D721Med (cell line): ENCODE measurements at places on chromosomes 13 and 19.

GRCh38 chr19:46841458-46842083 is 9.1 kb downstream of the AP2S1 start:
- DNase-seq, result no peak

DNA sequence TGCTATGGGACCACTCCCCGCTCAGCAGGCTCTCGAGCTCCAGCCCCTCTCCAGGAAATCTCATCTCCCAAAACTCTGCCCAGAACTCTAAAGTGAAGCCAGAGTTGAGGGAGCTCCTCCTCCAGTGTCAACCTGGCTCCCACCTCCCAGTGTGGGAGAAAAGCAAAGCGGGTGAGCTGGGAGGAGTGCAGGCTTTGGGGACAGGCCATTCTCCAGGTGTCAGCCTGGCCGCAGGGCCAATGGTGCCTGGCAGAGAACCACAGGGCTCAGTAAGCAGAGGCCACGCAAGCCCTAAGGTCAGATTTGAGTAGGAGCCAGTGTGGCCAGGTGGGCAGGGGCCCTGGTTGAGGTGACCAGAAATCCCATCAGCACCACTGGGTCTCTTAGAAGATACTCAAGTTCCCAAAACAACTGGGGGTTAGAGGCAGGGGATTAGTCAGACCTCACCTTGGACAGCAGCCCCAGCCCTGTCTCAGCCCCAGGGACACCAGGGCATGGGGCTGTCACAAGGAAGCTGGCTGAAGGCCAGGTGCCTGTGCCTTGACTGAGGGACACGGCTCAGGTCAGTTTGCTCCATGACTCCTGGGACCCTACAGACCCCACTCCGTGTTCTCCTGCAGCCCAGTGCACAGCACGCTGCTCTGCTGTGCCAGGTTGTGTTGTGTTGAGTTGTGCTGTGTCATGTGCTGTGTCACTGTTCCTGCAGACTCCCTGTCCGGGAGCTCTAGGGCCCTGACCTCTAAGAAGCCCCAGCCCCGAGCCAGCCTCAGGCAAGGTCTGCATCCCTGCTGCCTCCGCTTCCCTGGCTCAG is 2.8 kb upstream of the ZNF181 start:
- DNase-seq, result no peak

- DNase-seq, result no peak
These were observed 6.7 kb downstream of the DBP start for GRCh38 chr19:48630296-48631063.

GRCh38 chr13:94431574-94431973 is 47.9 kb downstream of the DCT start:
- DNase-seq, result no peak

- DNase-seq, result no peak
These were observed 81.4 kb upstream of the MEDAG start for GRCh38 chr13:30824651-30825050.

DNA sequence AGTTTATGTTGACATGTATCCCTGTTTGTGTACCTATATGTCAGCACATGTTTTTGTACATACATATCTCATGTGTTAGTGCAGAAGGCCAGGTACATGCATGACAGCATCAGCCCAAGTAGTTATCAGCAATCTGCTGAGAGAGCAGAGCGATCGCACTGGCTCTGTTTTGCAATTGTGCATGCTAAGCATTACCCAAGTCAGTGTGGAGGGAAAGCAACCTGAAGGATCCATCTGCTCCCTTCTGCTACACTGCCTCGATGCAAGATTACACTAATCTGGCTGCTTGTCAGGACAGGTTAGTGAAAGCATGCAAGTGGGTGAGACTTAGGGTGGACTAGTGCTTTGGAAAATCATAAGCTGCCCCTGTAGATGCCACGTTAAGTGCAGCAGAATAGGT is 211.8 kb downstream of the PCCA start:
- no peak for DNase-seq

DNA sequence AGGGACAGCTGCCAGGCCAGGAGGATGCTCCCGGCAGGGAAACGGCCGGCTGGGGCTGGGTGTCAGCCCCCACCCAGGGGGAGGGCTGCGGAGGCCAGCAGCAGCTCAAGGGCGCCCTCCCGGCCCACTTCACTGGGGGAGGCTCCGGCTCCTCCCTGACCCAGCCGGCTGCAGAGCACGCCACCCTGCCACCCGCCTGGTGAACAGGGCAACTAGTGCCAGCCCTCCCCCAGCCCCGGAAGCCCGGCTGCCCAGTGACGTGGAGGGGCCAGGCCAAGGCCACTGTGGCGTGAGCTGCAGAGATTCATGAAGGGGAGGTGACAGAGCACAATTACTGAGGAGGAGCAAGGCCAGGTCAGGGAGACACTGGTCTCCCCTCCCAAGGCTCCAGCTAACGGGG is 14.7 kb downstream of the REXO1 start:
- DNase-seq, result no peak

- DNase-seq, result no peak
These were observed 225.8 kb downstream of the UQCRFS1 start for GRCh38 chr19:28987177-28987576.

GRCh38 chr19:55464662-55465054 is at the start of gene C19orf85:
Gene C19orf85, minus strand, starts transcription at chr19:55464751. Its CDS starts 197 bp downstream, at chr19:55464554.
- DNase-seq, result no peak

- DNase-seq, result no peak
These were observed 108.6 kb upstream of the DOCK9 start for GRCh38 chr13:99086267-99087097.
